ENCODE measurements at places on chromosomes 5 and 9.

DNA sequence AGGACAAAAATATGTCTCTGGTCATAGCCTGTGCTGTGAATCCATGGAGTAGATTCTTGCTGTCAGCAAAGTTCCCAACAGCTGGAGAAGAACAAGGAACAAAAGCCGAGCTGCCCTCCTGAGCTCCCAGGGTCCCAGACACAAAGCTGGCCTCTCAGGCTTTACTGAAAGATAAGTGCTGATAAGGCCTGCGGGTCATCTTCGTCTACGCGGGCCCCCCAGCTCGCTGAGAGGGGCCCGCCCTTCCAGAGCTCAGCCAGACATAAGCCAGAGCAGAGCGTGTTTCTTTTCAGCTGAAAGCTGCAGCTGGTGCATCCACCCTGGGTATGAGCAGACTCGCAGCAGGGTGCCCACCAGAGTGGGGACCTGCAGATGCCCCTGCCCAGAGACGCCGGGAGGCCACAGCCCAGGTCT is 84.7 kb downstream of the HSD17B3 start:
- no peak for DNase-seq

DNA sequence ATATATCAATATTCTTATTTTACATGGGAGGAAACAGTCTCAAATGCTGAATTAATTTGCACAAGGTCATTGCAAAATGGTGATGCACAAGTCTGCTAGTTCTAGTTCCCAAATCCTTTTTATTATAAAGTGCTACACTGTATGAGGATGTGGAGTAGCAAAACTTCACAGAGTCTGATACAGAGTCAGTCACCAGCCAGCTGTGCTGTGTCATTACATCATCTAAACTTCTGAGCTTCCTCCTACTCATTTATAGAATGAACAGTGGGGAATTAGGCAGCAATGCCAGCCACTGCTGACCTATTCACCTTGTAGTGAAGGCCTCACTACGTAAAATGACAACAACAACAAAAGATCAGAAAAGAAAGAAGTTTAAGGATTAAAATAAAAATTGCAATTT is 357.8 kb downstream of the TMEM167A start:
- no peak for DNase-seq

GRCh38 chr5:73935719-73936118 is 309.7 kb downstream of the ARHGEF28 start:
- DNase-seq, result no peak

- no peak for DNase-seq
Measured at GRCh38 chr5:59489551-59489950, 404.0 kb downstream of the PDE4D start.

GRCh38 chr5:139076111-139076510 is 122.1 kb downstream of the SIL1 start:
- no peak for DNase-seq

GRCh38 chr5:167995844-167996425 is 295.5 kb upstream of the WWC1 start:
- DNase-seq, result no peak

DNA sequence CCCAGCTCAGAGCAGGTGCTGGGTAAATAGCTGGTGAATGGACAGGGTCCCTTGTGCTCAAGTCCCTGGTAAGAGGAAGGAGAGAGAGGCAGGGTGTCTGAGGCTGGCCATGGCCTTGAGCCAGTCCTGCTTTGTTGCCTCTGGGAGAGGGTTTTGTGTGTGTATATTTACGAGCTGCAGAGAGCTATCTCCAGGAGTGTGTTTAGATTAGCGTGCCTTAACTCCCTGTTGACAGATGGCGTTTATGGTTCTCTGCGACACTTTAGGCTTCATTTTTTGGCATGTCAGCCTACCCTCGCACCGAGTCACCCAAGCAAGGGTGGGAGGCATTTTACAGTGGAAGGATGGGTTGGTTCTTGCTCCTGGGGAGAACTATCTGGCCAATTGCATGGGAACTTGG is 22.2 kb downstream of the HMCN2 start:
- no peak for DNase-seq

GRCh38 chr5:107468276-107468675 is 202.5 kb downstream of the EFNA5 start:
- no peak for DNase-seq

DNA sequence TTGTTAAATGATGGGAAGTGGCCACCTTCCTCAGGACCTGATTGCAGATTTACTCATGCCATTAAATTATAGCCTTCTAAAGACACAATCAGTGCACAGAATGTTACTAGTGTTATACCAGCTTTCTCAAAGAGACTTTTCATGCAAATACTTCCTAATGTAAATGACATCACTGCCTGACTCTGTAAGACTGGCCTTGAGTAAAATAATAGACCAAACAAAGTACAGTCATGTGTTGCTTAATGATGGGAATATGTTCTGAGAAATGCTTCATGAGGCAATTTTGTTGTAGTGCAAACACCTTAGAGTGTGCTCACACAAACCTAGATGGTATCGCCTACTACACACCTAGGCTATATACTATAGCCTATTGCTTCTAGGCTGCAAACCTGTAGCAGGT is 17.0 kb upstream of the C1QTNF3 start:
- DNase-seq, result no peak

DNA sequence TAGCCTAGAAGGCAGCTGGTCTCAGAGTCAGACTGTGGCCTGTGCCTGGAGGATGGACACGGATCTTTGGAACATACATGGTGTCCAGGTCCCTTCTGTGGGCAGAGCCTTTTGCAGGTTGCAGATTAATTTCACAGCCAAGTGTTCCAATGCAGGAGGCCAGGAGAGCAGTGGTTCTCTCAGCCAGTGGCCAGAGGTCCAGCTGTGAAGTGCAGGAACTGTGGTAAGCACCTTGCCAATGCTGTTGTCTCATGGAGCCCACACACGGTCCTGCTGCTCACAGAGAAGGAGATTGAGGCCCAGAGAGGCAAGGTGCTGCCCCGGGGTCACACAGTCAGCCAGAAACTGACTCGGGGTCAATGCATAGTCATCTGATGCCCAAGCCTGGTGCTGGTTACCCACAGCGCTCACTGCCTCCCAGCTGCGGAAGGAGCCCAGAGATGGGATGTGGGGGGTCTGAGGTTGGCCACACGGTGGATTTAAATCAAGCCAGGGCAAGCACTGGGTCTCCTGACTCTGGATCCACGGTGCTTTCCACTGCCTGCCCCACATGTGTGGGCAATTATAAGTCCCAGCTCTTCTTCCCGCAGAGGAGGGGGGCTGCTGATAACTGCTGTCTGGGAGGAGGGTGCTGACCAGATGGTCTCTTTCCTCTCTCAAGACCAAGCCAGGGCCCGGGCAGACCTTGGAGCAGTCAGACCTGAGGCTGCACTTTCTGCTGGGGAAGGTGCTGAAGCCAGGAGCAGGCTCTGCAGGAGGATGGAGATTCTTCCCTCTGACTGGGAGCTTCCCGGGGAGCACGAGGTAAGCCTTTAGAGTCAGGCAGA is 2.8 kb downstream of the PDGFRB start:
- DNase-seq, result no peak

GRCh38 chr5:44707721-44708120 is 101.0 kb upstream of the MRPS30 start:
- no peak for DNase-seq

- DNase-seq, result no peak
Measured at GRCh38 chr5:54469622-54470021, 14.1 kb downstream of the HSPB3 start.

- DNase-seq, result no peak
Measured at GRCh38 chr9:125743682-125744428, 3.3 kb upstream of the PBX3 start.

GRCh38 chr9:115107701-115108100 is 10.3 kb downstream of the TNC start:
- DNase-seq, result no peak

DNA sequence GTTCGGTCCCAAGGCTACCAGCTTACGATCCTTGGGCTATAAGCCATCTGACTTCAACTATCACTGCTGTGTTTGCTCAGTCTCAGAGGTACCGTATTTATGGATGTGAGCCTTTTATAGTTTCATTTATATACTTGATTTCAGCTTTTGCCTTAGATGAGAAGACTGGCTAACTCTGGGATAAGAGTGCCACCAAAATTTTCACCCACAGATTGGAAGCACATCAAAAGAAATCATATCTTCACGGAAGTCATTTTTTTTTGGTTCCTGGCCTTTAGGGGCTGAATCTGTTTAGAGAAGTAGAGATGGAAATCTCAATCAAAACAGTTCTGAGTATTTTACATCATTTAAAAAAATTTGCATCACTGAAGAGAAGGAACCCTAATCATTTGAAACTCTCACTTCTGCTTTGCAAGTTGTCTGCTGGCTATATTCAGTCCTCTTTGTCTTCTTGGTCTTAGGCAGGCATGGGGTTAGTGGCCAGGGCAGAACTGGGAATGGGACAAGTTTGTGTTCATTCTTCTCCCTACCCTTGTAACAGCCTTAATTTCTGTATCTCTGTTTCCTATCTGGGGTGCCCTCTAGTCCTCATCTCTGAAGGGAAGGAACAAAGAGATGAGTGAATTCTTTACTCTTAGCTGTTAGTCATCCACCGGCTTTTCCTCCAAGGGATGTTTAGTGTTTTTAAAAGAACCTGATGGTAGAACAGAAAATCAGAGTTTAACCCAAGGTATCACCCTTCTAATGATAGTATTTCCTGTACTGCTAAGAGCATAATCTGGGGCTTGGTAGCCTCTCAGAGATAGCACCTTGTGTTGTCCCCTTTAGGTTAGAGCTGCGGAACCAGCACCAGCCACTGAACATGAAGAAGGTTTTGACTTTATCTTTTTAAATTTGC is 14.1 kb upstream of the TNFAIP8 start:
- no peak for DNase-seq

DNA sequence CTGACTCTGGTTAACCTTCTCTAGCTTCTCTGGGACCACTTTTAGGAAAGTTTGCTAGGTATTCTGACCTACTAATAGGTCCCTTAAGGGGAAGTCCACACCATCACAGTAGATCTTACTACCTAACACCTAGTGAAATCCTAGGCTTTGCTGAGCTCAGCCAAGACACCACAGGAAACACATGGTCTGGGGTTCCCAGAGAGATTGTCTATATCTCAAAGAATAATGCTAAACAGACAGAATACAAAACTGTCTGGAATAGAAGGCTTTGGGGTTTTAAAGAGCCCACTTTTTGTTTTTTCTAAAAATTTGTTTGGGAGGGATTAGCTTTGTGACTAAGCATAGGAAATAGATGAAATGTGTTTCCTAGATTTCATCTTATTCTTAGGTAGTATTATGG is 395.1 kb downstream of the ARHGEF28 start:
- no peak for DNase-seq

GRCh38 chr5:107809201-107810034 is 138.7 kb upstream of the EFNA5 start:
- DNase-seq, result no peak

GRCh38 chr9:91126761-91127445 is 234.8 kb downstream of the AUH start:
- no peak for DNase-seq

DNA sequence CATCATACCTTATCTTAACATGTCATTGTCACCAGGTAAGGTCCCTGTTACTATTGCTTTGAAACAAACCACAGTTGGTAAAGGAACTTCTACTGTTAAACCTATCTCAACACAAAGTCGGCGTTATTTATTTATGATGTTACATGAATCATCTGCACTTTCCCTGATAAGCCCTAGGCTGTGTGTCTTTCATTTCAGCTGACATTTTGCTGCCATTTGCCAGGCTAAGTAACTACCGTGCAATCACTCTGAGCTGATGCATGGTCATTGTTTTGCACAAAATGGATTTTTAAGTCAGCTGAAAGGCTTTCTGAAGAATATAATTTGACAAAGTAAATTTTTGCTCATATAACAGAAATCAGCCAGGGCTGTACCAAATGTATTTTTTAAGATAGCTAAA is 546.5 kb downstream of the ZNF608 start:
- no peak for DNase-seq

GRCh38 chr5:163498886-163499285 is 6.5 kb upstream of the MAT2B start:
- no peak for DNase-seq

DNA sequence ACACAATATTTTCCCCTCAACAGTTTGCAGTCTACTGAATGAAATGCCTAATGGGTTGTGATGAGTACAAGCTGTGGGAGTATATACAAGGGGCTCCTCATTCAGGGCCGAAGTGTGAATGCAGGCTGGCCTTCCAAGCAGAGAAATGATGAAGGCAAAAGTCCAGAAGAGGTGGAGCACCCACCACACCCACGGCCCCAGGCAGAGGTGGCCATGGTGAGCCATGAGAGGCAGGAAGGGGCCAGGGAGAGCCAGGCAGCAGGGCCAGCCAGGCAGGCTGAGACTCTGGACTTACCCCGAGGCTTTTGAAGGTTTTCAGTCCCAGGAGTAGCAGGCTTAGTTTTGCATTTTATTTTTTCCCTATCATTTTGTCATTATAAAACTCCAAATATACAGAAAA is 218.1 kb downstream of the AUH start:
- no peak for DNase-seq

DNA sequence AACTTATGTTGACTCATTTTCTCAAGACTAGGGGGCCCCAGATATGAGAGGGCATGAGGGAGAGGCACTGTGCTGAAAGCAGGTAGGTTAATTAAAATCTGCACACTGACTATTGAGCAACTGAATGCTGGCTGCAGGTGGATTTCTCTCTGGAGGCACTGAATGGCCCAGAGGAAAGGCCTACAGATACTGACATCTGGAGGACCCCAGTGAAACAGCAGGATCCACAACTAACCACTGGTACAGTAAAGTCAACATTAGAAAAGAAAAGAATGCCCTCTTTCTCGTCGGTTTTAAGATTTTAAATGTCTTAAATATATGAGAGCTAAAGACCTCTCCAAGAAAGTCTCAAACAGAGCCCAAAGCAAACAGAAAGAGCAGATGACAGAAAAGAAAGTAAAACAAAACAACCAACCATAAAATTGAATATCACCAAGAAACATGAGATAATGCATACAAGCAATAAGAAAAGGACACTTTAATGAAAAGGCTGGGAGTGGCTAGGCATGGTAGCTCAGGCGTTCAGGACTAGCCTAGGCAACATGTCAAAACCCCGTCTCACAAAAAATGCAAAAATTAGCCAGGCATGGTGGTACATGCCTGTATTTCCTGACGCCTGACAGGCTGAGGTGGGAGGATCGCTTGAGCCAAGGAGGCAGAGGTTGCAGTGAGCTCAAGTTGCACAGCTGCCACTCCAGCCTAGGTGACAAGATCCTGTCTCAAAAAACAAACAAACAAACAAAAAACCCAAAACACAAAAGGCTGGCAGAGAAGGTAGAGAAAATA is 43.3 kb downstream of the PUM3 start:
- no peak for DNase-seq

DNA sequence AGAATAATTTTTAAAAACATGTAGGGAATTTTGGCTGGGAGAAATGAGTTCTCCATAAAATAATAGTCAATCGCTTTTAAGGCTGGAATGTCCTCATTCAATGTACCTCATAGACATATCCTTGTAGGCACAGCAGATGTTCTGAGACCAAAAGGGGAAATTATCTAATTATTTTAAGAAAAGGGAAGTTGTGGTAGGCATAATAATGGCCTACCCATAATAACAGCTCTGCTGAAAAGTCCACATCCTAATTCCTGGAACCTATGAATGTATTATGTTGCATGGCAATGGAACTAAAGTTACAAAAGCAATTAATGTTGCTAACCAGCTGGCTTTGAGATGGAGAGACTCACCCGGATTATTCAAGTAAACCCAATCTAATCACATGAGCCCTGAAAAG is 216.1 kb downstream of the TRIM36 start:
- DNase-seq, result no peak

- DNase-seq, result no peak
Measured at GRCh38 chr5:32055891-32056866, 117.9 kb downstream of the GOLPH3 start.

All from activated CD4-positive, alpha-beta T cell treated with anti-CD3 and anti-CD28 coated beads for 4 hours (primary cell).